Retina (tissue), 1 donor: ENCODE measurements at places on chromosomes 6 and 20.

DNA sequence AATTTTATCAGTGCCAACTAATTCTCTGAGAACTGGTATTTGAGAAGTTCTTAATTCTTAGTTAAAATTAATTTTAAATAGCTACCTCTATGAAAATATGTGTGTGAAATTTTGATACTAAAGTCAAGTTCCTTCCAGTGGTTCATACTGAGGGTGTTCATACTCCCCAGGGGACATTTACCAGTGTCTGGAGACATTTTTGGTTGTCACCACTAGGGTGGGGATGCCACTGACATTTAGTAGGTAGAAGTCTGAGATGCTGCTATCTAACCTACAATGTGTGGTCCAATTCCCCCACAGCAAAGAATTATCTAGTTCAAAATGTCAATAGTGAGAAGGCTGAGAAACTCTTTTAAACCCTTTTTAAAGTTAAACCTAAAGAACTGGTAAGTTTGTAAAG, 463.8 kb downstream of the ADGRB3 start:
- DNase-seq = no peak

GRCh38 chr6:47804821-47805220, 23.0 kb downstream of the OPN5 start:
- no peak for DNase-seq

DNA sequence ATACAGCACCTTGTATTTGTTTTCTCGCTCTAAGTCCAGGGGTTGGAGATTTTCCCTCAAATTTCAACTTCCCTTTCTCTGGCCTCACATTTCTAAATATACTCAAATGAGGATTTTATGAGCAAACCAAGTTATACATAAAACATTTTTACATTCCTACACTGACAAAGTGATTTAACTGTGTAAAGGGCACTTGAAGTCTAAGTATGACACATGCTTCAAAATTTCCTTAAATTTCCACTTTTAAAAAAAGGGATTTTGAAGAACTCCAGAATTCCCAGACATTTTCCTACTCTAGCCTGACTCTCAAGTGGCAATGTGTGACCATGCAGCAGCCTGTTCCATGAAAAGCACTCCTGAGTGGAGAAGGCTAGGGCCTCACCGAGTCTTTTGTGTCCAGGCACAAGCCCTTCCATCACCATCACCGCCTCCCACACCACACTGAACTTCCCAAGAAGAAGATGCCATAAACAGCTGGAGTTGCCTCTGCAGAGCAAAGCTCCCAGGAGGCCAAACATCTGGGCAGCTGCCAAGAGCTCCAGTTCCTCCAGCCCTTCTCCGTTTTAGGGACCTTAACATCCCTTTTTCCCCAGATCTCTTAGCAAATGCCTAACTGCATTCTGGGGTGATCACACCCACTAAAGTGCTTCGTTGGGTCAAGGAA, 68.9 kb downstream of the NCR2 start:
- no peak for DNase-seq

GRCh38 chr6:32886681-32887383, 32.8 kb downstream of the PSMB9 start:
- no peak for DNase-seq

- no peak for DNase-seq
These were observed 104.7 kb upstream of the IFNGR1 start for GRCh38 chr6:137323860-137324259.

- no peak for DNase-seq
These were observed 229.4 kb downstream of the ANKRD60 start for GRCh38 chr20:57998981-57999464.

DNA sequence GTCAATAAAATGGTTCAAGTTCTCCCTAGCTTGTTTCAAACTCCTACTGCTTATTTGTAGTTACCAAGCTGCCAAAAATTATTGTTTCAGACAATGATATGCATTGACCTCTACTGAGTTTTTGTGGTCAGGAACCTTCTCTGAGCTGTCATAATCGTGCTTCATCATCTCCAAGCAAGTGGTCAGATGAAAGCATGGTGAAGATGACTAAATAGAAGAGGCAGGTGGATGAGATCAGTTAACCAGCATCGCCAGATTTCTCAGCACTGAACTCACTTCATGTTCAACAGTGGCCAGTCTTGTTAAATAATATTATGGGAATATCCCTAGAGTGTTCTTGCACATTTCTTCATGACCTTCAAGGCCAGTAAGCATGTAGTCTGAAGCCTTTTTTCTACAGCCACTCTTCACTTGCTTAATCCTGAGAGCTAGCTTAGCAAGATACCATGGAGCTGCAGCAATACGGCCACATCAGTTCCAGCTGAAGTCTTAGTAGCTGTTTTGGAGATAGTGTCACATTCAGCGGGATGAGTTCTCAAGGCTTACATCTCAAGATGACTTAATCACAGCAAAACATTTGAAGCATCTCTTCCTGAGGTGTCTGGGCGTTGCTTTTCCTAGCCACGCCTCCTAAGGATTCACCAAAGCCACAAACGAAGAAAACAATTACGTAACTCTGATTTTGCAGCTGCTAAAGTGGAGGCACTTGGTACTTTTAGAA, 101.6 kb upstream of the TMEM30A start:
- no peak for DNase-seq

DNA sequence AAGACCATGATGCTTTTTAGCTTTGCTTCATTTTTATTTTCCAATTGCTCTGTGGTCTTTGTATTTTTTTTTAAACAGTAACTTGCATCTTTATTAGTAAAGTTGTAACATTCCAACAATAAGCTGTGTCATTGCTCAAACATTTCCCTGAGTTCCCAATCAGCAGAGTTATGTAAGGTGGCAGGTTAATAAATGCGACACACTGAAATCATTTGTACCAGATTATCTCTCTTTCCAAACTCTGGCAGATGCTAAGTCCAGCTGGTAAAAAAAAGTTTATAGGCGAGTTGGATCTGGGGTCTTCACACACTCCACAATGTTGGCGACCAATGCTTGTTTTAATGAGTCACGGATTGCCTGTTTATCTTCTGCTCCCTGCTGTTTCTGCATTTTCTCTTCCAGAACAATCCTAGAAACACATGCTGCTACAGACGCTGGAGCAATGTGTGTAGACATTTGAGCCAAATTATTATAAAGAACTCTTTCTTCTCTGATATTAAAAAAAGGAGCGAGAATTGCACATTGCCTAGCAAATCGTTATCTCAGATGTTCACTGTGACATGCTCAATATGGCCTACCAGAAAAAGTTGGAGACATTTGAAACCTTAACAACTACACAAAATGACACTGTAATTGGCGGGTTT, 113.6 kb upstream of the IFNGR1 start:
- peak; percentile 16 for DNase-seq

DNA sequence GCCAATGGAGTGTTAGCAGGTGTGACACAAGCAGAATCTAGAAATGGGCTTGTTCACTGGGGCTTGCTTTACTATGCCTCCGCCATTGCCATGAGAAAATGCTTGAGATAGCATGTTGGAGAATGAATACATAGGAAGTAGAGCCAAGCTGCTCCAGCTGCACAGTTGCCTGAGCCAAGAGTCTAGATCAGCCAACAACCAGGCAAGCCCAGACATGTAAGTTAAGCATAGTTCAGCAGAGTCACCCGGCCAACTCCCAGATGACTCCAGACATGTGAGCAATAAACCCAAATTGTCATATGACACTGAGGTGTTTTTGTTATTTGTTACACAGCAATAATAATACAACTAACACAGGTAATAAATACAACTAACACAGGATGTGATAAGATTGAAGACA, 167.9 kb downstream of the HAO1 start:
- DNase-seq = no peak

DNA sequence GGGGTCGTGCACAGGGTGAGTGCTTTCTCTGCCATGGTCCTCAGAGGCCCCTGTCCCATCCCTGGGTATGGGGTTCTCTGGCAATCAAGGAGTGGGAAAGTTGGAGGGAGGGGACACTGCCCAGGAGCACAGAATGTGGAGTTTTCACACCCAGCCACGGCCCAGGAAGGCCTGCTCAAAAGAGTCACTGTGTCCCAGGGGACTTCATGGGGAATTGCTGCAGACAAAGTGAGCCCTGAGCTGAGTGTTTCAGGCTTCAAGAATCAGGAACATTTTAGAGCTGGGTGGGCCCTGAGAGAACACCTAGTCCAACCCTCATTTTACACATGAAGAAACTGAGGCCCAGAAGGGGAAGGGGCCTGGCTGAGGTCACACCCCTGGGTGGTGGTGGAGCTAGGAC, 5.7 kb downstream of the MAPK13 start:
- no peak for DNase-seq

DNA sequence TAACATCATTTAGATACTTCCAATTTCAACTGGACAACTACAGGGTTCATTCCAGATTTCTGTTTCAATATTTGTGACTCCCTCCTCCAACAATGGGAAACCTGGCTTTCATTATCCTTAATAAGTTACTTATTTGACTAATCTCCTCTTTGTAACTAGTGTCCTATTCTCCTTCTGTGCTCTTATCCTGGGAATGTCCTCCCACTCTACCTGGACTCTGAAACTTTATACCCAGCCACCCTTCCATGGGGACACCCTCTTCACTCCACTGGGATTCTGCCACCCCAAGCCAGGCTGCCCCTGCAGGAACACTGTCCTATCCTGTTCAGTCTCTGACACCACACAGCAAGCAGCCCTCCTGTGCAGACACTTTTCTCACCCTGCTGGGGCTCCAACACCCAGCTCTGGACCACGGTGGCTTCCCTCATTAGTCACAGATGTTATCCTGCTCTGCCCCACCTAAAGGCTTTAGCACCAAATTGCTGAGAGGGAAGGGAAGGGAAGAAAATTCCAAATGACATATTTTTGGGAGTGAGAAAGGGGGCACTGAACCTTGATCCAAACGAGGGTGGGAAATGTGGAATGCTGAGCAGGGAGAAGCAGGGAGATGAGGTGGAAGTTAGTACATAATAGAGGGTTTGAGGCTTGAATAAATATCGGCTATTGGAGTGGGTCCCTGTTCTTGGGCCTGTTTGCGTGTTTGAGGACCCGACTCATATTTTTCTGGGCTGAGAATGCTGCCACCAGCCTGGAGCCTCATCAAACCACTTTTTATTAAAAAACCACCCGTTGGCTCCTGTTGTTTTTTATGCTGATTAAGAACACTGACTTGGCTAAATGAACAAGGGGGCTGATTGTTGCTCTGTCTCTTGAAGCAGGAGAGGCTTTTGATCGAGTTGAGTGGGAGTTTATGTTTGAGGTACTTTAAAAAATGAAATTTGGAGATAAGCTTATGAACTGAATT, 54.0 kb upstream of the AKIRIN2 start:
- no peak for DNase-seq

- DNase-seq = no peak
These were observed 82.2 kb upstream of the OPRM1 start for GRCh38 chr6:153956808-153957207.

GRCh38 chr20:11682285-11682684, 235.4 kb upstream of the BTBD3 start:
- DNase-seq = no peak

GRCh38 chr20:4545526-4545925, 176.2 kb upstream of the PRND start:
- DNase-seq = no peak

- DNase-seq = no peak
These were observed 15.1 kb downstream of the PKIG start for GRCh38 chr20:44597516-44597915.

DNA sequence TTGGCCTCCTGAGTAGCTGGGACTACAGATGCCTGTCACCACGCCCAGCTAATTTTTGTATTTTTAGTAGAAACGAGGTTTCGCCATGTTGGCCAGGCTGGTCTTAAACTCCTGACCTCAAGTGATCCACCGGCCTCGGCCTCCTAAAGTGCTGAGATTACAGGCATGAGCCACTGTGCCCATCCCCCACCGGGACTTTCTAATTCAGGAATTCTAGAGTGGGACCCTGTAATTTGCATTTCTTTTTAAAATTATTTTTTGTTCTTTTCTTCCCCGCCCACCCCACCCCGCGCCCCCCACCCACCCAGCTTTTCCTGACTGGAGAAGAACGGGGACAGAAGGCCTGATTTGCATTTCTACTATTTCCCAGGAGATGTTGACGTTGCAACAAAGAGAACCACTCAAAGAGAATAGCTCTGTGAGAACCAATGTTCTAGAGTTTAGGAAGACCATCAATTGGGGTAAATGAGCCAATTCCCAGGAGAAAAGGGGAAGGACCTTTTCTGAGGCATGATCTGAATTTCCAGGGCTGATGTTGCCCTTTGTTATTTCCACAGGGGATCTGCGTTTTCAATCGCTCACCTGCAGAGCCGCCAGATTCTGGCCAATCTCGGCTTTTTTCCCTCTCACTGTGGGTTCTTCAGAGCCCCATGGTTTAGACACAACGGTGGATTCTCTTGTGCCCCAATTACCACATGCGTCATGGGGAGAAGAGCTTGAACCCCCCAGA, 33.2 kb upstream of the TFAP2C start:
- no peak for DNase-seq

- DNase-seq = no peak
These were observed 816.8 kb upstream of the ADGRB3 start for GRCh38 chr6:67818322-67818721.

- no peak for DNase-seq
These were observed 164.2 kb downstream of the NKAIN2 start for GRCh38 chr6:123967905-123968304.

GRCh38 chr6:12544821-12545565, 171.6 kb upstream of the PHACTR1 start:
- DNase-seq = no peak

GRCh38 chr6:15400572-15401004, 154.7 kb downstream of the JARID2 start:
- peak; percentile 81 for DNase-seq

DNA sequence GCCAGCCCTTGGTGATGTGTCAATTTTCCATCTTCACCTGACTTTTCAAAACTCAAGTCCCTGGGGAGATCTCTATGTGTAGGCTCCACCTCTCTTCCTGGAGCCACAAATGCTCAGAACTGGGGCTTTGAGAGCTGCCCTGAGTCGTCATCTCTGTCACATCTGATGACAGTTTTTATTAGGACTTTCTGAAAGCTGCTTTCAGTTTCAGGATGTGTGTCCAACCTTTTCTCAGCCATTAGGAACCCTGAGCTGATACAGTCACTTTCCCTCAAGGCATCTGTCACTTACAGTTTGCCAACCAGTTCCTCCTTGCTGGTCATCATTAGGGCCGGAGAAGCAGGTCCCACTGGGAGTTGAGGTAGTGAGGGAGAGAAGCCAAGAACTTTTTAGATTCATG, 365.9 kb upstream of the CHD6 start:
- DNase-seq = no peak

DNA sequence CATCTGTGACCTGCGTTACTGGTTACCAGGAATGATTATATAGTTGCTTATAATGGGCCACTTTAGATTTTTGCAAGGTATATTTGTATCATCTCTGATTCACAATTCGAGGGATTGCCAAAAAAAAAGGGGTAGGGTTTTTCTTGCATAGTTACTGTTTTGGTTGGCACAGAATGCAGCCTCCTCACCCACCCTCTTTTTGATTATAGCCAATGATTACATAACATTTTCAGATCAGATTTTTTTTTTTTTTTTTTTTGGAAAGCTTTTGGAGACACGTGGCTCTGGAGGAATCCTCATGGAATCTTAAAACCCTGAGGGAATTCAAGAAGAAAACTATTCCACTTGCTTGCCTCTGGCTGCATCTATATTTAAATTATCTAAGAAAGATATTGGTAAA, 53.7 kb downstream of the UST start:
- DNase-seq = no peak
